ENCODE measurements at places on chromosomes 5 and 9.

- no peak for DNase-seq
Observed at GRCh38 chr9:90107040-90107725, 502.4 kb downstream of the GADD45G start.

DNA sequence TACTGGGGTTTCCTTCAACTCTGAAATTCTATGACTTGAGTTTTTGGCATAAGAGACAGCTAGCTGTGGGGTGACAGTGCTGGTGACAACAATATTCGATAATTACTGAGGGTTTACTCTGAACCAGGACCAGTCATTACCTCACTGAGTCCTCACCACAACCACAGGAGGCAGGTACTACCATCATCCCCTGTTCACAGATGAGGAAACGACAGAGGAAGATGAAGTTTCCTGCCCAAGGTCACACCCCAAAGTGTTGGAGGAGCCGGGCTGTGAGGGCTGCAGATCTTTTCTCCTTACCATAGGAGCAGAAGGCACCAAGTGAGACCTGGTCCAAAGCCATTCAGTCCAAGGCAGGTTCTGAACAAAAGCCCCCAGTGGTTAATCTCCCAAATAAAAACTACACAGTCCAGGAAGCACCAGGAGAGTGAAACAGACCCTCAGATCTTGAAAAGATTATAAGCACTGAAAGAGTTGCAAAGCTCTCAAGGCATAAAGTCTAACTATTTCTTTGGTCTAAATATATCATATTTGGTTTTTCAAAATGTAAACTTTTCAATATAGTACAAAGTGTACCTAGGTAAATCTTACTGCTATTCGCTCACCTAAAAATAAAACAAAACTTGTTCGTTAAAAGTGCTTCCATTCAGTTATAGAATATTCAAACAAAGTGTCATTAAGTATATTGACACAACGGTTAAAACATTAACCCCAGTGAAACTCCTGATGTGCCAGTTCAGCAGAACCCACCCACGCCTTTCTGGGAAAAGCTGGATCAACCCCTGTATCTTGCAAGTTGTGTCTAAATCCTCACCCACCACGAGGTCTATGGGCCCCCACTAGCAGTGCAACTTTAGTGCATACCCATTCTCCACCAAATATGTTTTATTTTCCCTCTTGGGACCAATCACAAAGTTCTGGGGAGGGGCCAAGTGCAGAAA, 82.6 kb upstream of the EQTN start:
- DNase-seq: no peak

DNA sequence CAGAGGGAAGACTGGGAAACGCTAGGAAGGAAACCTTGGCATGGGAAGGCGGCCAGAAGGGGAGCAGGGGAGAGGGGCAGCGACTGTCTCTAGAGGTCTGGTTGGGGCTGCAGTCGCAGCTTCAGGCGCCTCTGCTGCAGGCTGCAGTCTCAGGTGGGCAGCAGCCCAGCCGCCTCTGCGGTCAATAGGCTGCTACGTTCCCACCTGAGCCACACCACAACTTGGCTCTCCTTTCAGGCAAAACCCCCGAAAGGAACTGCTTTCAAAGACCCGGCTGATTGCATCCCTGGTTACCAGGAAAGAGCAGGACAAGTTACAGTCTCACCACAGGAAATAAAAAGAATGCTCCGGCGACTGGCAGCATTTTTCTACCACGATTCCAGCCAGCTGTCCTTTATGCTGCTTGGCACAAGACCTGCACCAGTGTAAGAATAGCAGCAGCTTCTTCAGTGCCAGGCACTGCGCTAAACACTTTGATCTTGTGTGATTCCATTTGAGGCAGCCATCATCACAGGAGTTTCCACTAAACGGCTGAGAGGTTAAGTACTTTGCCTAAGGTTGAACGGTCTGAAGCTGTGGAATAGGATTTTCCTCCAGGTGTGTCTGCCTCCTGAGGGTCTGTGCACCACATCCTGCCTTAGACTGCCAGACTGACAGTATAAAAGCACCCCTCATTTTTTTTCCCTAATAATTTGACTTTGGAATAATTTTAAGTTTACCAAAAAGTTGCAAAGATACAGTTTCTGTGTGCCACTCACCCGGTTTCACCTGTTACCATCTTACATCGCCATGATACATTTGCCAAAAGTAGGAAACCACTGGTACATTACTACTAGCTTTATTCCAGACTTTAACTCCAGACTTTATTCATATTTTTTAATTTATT, 7.5 kb downstream of the RPS14 start:
- DNase-seq: no peak

DNA sequence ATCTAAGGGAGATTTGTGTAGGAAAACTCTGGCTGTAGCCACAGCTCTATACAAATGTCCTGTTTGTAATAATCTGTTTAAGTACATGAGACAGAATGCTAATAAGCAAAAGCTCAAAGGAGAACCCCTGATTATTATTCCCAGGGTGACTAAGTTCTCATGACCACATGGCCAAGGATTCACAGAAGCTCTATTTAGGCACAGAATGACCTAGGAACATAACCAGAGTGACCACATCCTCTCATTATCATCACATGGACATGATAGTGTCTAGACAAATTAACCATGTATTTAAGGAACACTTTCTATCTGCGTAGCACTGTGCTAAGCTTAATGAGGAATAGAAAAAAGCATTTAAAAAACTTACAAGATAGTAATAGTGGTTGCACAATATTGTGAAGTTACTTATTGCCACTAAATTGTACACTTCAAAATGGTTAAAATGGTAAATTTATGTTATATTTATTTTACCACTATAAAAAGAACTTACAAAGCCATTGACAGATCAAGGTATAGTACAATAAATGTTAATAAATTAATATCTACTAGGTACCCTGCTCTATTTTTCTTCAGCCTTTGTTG, 56.3 kb downstream of the STX17 start:
- DNase-seq: no peak

DNA sequence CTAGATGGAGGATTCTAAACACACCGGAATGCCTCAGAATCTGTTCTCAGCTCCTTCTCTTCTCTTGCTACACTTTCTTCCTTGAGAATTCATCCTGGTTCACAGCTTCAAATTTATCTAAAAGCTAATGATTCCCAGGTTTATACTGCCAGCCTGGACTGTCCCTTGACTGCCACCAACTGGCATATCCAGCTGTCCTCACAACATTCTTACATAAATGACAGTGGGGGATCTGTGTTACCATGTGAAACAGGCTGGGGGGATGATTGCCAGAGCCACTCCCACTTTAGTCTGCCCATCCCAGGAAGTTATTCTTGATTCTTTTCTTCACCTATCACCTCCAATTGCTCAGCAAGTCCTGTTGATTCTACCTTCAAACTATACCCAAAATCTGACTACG, 27.2 kb upstream of the ZFR start:
- DNase-seq: no peak

- no peak for DNase-seq
Observed at GRCh38 chr5:89280103-89281037, 397.4 kb upstream of the MEF2C start.

DNA sequence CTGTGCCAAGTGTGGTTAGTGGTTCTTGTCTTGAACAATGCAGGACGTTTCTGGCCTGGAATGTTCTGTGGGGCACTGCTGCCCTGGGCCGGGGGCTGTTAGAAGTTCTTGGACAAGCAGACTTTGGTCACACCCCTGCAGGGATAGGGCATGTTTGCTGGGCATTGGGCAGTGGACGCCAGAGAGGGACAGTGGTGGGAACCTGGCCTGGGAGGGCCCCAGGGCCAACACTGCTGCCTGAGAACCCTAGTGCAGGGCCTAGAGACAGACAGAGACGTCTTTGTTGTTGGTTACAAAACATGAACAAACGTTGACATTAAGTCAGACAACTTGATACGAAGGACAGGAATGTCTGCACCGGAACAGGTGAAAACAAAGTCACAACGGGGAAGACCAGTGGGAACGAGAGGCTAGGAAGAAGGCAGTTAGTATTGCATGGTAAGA, 57.0 kb downstream of the WNK2 start:
- DNase-seq: no peak

- no peak for DNase-seq
Observed at GRCh38 chr5:43731573-43731972, 128.6 kb downstream of the NNT start.

Measured in bone marrow (tissue), 2 donors.